Large intestine (tissue), 12 donors: ENCODE measurements at places on chromosomes 12 and 14. TPM values are rescaled to one million over a fixed set of nuclear protein-coding genes. Genes with fewer than 3 reads are reported as not detected.
A peak's percentile ranks its signal among the peaks of the same experiment; 100 is the strongest.

- DNase-seq, result no peak
These were observed 16.5 kb upstream of the GABARAPL1 start for GRCh38 chr12:10196210-10196609.

DNA sequence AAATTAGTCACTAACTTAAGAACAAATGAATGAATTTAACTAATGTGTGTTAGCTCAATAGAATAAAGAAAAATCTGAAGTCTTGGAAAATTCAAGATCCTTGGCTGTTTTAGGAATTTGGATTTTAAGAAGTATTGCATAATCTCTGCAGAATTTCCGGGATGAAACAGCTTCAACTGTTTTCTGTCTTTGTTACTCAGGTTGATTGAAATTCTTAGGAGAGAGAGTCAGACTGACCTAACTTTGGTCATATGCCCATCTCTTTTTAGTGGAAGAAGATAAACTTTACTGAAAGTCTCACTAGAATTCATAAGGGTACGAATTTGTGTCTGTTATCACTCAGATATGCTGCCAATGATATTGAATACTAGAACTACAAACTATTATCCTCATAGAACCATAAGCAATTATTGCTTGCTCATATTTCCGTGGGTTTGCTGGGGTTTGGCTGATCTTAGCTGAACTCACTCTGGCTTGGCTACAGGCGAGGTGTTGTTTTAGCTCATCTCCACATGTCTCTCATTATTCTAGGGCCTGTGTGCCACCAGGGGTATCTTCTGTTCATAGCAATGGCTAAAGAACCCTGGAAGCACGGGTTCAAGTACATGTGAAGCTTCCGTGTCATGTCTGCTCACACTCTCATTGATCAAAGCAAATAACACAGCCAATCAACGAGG, 257.4 kb upstream of the NOVA1 start:
- DNase-seq, result no peak

ACAD10 gene
- polyA plus RNA-seq, result 36.0 TPM

- peak; percentile 32 for DNase-seq
These were observed 21.7 kb downstream of the TMBIM6 start for GRCh38 chr12:49763006-49763591.

KRT71 gene
- polyA plus RNA-seq, result 0.04 TPM
